Activated CD4-positive, alpha-beta memory T cell treated with anti-CD3 and anti-CD28 coated beads, Interleukin-2, amount 10 ng/mL, durations not matched to agents 7 days and 5 days (primary cell): ENCODE measurements at places on chromosomes 2 and 18.

DNA sequence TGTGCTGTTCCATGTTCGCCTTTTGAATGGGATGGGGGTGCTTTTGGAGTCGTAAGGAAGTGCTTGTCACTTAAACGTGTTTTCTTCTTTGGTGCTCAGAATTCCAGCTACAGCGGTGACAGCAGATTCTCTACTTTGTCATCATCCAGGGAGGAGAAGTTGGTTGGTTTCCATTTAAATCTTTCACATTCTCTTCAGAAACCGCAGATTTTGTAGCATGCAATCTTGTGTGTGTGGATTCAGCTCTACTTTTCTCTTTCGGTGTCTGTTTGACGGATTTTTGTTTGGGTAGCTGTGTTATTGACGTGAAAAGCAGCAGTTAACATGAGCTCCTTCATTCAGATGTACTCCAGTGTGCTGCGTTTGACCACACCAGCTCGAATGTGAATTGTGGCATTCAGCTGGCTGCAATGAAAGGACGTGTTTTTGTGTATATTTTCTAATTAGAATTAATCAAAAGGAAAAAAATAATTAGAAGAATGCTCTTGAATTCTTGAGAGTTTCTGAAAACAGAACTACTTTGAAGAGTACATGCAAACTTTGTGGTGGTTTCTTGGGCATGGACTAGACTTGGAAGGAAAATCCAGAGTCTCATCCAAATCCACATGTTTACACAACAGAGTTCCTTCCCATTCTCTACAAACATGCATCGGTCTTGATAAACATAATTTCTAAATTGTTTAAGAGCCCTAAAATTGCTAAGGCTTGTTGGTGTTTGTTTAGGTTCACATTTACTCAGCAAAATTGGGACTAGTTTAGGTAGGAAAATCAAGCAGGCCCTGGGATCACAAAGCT is 68.7 kb upstream of the RBM44 start:
- no peak for DNase-seq

- DNase-seq: no peak
Measured at GRCh38 chr18:25121442-25121841, 230.5 kb downstream of the ZNF521 start.

DNA sequence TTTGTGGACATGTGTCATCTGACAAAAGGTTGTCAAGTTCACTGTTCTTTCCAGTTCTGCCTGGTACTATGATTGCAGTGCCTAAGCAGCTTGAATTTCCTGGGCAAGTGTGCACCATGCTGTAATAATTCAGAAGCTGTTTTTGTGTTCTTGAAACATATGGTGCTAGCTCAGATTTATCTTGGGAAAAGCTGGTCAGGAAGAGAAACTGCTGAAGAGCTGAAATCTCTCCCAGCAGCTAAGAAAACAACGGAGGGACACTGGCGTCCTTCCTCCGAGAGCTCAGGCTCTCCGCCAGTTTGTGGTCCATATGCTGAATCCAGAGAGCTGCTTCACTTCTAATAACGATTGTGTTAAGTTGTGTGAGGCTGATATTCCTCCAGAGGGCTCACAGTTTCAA is 642.0 kb downstream of the DPP10 start:
- DNase-seq: no peak

DNA sequence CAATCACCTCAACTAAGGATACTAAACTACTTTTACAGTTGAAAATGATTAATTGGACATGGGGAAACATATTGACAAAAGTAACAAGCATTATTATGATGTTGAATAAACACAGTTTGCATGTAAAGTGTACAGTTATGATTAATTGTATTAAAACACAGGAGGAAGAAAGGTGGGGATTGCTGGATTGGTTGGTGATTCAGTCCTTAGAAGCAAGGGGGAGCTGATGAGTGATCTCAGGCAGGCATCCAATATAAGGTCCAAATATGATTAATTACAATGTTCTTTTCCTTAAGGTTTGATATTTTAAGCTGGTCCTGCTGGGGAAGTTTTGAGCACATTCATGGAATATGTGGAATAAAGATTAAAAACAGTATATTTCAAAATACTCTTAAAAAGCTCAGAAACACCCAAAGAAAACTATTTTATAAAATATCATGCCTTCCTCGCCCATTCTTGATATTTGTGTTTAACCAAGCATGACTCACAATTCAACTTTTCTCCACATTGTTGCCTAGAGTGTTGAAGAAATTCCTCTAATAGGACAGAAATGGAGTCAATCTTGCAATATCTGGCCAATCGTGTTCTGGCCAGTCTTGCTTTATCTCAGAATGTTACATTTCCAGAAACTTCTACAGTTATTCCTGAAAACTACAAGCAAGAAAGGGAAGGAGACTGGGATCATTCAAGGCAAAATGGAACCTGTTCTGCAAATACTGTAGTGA is 268.2 kb downstream of the RPIA start:
- no peak for DNase-seq

GRCh38 chr2:238128534-238129001 is 9.9 kb upstream of the KLHL30 start:
- DNase-seq: no peak
